ENCODE measurements at places on chromosomes 2 and 18.

- DNase-seq: no peak
These were observed 365.5 kb downstream of the SETBP1 start for GRCh38 chr18:45046228-45046627.

- DNase-seq: no peak
These were observed 239.9 kb downstream of the ZNF516 start for GRCh38 chr18:76255070-76255683.

DNA sequence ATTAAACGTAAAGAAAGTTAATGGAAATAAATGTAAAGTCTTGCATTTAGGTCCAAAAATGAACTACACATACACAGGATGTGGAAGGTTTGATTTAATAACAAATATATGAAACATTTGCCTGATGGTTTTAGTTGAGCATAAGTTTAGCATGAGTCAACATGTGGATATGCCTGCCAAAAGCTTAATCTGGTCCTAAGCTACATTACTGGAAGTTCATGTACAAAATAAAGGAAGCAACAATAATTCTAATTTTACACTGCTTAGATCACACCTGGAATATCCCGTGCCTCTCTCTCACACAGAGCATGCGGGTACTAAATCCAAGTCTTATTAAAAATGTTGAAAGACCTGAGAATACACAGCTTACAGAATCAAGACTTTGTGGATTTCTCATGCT lies 276.5 kb upstream of the NRP2 start:
- DNase-seq: no peak

- DNase-seq: no peak
These were observed 212.5 kb downstream of the SETBP1 start for GRCh38 chr18:44893045-44893706.

GRCh38 chr2:102141011-102141943 lies 1.3 kb upstream of the IL1R1 start:
- no peak for DNase-seq

GRCh38 chr18:1488957-1489356 lies 584.3 kb downstream of the ADCYAP1 start:
- DNase-seq: no peak

GRCh38 chr2:154709215-154709614 lies 10.7 kb downstream of the KCNJ3 start:
- no peak for DNase-seq

Measured in activated CD8-positive, alpha-beta memory T cell treated with anti-CD3 and anti-CD28 coated beads for 1 hour (primary cell).